PC-9 (cell line): ENCODE measurements at places on chromosomes 7 and 10. TPM values are rescaled to one million over a fixed set of nuclear protein-coding genes. Genes with fewer than 3 reads are reported as not detected.

DNA sequence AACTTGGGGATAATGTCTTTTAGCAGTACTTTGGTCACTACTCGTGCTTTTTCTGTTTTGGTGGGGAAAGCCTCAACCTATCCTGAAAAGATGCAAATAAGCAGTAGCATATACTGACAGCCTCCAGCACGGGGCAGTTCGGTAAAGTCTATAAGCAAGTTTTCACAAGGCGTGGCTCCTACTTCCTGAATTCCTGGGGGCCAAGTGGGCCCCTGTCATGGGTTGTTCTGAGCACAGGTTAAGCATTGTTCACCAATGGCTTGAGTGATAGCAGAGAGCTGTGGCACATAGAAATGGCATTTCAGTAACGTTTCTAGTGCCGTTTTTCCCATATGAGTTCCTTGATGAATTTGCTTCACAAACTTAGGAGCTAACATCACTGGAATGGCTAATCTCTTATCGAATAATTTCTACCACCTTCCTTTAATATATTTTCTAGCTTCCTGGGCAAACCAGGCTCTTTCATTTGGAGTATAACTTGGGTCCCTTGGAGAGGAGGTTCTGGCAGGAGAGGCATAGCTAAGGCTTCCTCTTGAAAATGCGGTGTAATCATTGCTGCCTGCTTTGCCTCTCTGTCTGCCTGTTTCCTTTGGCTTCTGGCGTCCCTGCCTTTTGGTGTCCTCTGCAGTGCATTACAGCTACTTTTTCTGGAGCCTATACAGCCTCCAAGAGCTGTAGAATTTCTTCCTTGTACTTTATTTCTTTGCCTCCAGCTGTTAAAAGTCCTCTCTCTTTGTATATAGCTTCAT is 11.7 kb upstream of the ZNF239 start:
- no peak for DNase-seq

- peak; percentile 27 for DNase-seq
These were observed 203.8 kb downstream of the ZMYND11 start for GRCh38 chr10:339038-339391.

DNA sequence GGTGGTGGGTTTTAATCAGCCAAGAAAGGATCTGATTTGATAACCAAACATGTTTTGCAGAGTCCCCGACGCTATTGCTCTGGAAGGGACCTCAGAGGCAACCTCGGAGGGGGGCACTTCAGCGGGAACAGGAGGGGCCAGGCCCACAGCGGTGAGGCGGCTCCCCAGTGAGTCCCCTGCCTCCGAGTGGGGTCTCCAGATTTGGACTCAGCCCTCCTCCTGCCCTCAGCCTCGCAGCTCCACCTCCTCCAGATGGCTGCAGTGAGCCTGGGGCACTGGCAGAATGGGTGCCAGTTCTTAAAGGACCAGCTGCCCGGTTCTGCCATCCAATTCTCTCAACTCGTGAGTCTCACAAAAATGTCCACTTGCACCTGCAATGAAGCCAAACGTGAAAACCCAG is 61.0 kb upstream of the NANOS1 start:
- DNase-seq, result no peak

DNA sequence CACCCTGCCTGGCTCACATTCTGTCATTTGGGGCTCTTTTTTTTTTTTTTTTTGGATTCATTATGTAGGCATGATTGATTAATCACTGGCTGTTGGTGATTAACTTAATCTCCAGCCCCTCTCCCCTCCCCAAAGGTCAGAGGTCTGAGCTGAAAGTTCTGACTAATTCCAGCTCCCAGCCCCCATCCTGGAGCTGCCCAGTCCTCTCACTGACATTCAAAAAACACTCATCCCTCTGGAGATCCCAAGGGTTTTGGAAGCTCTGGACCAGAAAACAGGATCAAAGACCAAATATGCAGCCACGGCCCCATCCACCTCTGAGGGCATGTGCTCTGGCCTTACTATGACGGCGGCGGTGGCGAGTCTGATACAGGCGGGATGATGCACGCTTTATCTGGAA is 53.8 kb downstream of the RBM17 start:
- no peak for DNase-seq

GRCh38 chr10:78700816-78701520 is 367.8 kb upstream of the ZMIZ1 start:
- DNase-seq, result no peak

DNA sequence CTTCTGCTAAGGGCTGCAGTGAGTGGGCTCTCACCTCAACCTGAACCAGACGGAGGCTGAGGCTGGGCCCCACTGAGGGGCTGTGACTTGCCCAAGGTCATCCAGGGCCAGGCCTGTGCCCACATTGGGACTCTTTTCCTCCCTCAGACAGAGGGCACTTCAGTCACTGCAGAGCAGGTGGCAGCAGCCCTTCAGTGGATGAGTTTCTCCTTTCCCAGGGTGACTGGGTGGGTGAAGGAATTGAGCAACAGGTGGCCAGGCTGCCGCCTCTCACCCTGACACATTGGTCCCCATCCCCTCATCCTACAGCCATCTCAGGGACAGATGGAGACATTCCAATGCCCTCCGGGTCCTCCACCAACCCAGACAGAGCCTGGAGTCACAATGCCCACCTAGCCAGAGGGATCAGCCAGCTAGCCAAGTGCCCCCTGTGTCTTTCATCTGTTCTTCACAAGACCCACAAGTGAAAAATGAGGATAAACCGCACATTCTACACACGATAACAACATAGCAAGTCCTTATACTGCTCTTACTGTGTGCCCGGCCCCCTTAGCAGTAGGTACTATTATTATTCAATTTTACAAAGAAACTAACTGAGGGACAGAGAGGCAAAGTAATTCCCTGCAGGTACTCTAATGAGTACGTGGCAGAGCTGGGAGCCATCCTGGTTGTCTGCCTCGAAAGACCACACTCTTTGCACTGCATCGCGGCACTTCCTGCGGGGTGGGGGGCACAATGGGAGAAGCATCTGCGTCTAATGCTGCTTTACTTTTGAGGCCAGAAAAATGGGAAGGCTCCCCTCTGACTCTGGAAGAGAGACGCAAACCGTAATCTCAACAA is 1.7 kb upstream of the SLC18A3 start:
- DNase-seq, result no peak

DNA sequence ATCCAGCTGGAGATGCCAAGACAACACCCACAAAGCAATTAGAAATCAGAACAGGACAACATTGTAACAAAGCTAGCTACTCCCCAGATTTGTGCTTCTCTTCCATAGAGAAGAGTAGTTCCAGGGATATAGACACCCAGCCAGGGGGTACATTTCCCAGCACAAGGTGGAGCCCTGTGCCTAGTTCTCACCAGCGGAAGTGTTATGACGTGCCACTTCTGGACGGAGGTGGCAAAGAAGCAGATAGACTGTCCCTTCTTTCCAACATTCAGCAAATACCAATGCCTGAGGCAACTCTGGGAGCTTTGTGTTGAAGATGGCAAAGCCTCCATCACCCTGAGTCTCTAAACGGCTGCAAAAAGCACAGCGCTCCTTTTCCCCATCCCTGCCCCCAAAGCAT is 23.4 kb upstream of the GSAP start:
- peak; percentile 31 for DNase-seq

- DNase-seq, result no peak
These were observed 41.7 kb upstream of the PHYHIPL start for GRCh38 chr10:59134785-59135184.

- DNase-seq, result no peak
These were observed 152.0 kb downstream of the RPS24 start for GRCh38 chr10:78185693-78186055.

- no peak for DNase-seq
These were observed 562.2 kb upstream of the FOXK1 start for GRCh38 chr7:4119848-4120247.

GRCh38 chr7:67916571-67917436 is 920.2 kb downstream of the TYW1 start:
- no peak for DNase-seq

DNA sequence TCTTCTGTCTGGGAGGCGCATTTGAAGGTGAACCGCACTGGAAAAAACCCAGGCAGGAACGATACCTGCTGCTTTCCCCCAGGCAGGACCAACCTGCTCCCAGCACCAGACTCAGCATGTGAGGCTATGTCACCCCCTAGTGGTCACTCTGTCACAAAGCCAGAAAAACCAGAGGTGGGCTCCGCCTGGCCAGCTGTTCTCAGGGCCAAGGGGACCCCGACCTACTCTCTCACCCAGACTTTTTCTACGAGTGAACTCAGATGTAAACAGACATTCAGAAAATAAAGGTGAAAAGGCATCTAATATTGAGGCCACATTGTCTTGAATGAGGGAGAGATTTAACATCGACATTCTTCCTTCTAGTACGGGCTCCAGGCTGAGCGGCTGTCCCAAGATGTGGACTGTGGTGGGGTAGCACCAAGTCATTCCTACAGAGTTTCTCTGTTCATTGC is 117.3 kb downstream of the PRKAG2 start:
- peak; percentile 75 for DNase-seq

- no peak for DNase-seq
These were observed 14.0 kb downstream of the ADAM8 start for GRCh38 chr10:133262696-133263095.

The EEF1AKMT2 gene
- total RNA-seq, result 16.4 and 18.4 TPM in 2 replicates

The ST8SIA6 gene
- total RNA-seq, result 0.60 and 2.1 TPM in 2 replicates
